Neural progenitor cell (in vitro differentiated cells): ENCODE measurements at places on chromosomes 2 and 18.
A peak's percentile ranks its signal among the peaks of the same experiment; 100 is the strongest.

DNA sequence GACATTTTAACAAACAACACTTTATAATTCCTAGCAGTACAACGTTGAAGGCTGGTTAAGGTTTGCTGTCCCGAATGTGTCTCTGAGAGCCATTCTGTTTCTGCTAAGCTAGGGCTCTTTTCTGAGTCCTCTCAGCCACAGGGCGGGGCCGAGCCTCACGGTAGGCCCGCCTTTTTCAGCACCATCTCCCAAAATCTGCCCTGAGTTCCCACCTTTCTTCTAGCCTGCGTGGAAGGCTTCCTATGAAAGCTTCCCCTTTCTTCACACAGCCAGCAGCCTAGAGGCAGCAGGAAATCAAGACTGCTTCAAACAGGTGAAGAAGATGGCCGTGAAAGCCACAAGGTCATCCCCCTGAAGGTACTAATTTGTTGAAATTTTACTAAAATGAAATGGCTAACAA is 255.5 kb downstream of the CDH2 start:
- peak; percentile 11 for DNase-seq

- no peak for DNase-seq
These were observed 260.3 kb downstream of the AFF3 start for GRCh38 chr2:99881901-99882591.

DNA sequence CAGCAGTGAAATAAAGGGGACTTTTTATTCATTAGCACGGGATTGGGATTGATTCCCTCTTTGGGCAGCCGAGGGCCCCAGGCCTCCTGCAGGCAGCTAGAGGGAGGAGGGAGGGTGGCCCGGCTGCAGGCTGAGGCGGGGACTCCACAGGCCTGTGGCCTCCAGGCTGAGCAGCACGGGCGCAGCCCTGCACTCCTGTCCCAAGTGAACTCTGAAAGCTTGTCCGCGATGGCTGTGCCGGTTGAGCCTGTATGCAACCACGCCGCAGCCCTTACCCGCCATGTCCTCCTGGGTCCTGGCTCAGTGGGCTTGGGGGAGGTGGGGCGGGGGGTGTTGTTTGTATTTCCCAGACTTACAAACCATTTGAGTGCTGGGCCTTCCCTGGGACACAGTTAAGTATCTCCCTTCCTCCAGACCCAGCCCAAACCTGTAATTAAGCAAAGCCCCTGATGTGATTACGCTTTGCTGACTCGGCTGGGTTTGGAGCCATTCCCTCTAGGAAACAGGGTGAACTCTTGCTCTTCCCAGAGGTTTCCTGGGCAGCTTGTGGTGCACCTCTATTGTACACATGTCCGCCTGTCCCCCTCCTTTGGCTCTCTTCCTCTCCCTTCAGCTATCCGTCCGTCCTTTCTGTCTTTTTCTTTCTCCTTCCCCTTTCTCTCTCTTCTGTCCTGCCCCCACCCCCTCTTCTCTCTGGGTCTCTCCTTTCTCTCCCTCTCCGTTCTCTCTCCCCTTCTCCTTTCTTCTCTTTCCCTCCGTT is 5.3 kb downstream of the GLI2 start:
- DNase-seq = peak; percentile 91

DNA sequence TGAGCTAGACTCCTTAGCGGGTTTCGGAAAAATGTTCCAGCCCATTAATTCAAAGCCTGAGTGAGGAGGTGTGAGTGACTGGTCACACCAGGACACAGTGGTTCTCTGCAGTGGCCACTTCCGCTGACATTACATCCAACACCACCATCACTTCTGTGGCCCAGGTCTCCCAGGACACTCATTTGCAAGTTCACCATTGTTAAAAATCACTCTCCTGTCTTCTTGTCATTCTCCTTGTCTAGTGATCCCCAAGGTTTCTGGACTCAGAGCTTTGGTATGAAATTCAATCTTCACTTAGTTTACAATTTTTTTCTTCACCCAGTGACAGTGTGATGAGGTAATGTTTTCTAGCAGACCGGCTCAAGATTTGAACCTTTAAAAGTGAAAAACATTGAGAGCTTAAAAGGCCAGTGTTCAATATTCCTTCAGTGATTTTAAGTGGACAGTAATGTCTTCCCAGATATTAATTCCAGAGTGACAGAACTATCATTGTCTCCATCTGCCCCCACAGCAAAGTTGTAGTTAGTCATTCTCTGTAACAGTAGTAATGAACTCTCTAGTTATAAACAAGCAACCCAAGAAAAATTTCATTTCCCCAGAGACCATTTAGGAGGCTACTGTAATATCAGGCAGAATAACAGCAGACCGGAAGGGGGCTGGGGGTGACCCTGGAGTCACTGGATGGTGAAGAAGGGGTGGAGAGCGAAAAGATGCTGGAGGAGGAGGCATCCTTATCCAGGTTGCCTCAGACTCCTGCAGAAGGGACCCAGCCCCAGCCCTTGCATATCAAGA is 164.9 kb downstream of the GFPT1 start:
- no peak for DNase-seq

- no peak for DNase-seq
These were observed 45.7 kb upstream of the LYPD1 start for GRCh38 chr2:132715386-132716351.
